NCI-H460 (cell line): ENCODE measurements at places on chromosomes 12 and 14.

GRCh38 chr14:23929822-23930294, 23.7 kb upstream of the DHRS4 start:
- peak; percentile 69 for DNase-seq

GRCh38 chr14:45810152-45810872, 557.3 kb upstream of the MIS18BP1 start:
- no peak for DNase-seq

GRCh38 chr14:99633918-99634317, 11.0 kb upstream of the HHIPL1 start:
- DNase-seq, result no peak

DNA sequence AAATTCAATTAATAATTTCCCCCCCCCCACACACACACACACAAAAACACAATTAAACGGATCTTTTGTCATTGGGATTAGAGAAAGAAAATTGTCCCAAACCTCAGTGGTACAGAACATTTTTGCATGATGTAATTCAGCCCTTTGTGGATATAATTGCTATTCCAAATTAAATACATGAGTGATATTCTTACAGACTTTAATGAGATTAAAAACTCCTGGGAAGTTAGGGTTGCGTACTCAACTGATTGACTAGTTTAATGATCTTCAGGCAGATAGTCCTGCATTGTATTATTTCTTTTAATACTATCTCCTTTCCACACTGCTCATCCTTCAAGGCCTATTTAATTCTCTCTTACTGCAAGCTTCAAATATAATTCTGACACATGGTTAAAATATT, 711.8 kb upstream of the LRFN5 start:
- DNase-seq, result no peak

DNA sequence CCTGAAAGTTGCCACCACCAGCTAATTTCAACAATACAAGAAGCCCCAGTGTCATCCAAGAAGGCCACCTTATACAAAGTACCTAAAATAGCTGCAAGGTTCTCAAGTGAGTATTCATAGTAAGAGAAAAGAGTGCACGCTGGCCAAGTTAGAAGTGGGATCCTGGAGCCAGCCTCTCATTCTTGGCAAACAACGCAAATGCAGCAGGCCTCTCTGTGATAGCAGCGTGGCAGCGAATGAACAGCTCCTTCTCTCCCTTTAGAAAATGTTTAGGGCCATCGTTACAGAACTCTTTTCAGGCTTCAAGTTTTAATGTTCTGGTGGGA, 78.0 kb upstream of the IFNG-AS1 start:
- no peak for DNase-seq

GRCh38 chr12:48903982-48904411, 21.3 kb downstream of the FKBP11 start:
- peak; percentile 86 for DNase-seq

- DNase-seq, result no peak
These were observed 168.9 kb upstream of the NOVA1 start for GRCh38 chr14:26766726-26767125.

GRCh38 chr12:92560713-92561542, 141.9 kb upstream of the PLEKHG7 start:
- no peak for DNase-seq

DNA sequence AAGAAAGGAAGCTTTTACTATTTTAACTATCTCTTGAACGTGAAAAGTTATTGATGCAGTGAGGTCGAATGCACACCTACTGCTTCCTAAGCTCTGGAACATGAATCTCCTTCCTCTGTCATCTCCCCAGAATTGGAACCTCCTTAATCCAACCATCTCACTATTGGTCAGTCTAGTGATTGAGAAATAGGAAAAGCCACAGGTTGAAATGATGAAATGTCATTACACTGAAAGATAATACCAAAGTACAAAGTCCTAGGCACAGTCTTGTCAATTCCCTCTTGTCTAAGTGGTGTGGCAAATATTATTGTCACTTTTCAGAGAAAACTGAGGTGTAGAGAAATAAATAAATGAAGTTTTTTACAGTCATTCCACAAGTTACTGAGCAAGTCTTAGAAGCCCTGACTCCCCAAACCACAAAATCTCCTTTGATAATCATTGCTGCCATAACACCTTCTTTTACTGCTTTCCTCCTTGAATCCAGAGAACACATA, 19.5 kb upstream of the HIGD1C start:
- DNase-seq, result no peak
